ENCODE measurements at places on chromosomes 2 and 18.

DNA sequence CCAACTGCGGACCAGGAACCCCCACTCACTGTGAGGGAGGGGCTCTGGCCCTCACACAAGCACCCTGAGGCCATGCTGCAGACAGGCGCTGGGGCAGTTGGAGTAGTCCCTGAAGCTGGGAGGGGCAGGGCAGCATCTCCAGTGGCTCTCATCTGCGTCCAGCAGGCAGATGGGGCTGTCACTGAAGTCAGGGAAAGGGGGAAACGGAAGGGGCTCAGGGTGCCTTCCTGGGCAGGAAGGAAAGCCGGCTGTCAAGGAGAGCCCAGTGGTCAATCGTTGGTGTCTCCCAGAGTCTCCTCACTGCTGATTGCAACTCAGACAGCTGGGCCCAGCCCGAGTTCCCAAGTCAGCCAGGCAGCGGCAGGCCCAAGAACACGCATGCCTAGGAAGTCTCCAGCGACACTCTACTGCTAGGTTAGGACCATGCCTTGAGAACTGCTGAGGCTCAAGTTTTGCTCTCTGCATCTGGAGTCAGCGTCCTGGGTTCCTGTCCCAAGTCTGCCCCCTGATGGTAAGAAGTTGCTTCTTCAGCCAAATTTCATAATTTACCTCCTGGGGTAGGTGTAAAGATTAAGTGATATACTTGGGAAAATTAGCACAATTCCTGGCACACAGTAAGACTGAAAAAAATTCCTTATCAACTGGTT lies 27.4 kb upstream of the NMUR1 start:
- DNase-seq, result no peak

- DNase-seq, result no peak
Observed at GRCh38 chr2:166433457-166433856, 57.7 kb upstream of the SCN9A start.

GRCh38 chr2:17634997-17635396 lies 94.5 kb downstream of the VSNL1 start:
- DNase-seq, result no peak

DNA sequence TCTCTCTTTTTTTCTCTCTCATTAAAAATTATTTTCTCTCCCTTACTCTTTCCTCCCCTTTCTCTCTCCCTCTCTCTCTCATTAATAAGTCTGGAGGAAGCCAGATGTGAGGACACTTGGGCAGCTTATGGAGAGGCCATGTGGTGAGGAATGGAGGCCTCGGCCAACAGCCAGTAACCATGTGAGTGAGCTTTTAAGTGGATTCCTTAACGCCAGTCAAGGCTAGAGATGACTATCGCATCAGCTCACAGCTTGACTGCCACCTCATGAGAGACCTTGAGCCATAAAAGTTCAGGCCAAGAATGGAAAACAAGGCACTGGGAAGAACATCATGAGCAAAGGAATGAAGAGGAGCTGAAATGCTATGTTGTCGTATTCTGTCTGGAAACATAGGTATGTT lies 39.1 kb downstream of the ETAA1 start:
- no peak for DNase-seq

GRCh38 chr2:35510636-35511035 lies 844.9 kb upstream of the CRIM1 start:
- DNase-seq, result no peak

Data from cerebellar nuclear complex (tissue), 1 donor.